Memory B cell (primary cell): ENCODE measurements at places on chromosomes 12 and 14.

GRCh38 chr12:92141591-92142121 is 4.0 kb downstream of the BTG1 start:
- DNase-seq, result no peak

DNA sequence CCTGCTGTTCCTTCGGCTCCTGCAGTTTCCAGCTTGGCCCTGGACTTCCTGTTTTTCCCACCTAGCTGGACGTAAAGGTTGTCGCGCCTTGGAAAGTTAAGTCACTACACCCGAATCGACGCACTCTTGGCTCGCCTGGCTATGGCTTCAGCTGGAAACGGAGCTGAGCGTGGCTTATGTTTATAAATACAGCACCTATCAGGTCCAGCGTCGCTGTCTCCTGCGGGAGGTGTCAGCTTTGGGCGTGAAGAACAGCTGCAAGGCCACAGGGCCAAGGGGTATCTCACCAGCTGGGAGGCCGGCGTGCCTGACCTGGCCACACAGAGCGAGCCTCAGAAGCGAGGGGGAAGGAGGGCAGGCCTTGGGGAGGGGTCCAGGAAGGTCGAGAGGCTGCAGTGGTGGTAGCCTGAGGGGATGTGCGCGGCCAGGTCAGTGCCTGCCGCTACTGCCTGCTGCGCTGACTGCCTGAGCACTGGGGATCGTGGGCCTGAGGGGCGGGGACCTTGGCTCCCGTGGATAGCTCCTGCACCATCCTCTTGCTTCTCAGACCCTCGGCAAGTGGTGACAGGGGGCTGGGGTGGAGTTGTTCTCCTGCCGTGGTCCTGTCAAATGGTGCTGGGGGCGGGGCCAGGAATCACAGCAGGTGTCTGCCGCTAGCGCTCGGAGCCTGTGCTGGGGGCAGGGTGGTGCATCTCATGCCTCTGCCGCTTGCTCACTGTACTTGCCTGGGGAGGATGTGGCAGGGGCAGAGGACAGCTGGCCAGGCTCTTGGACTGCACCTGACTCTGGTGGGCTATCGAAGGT is 12.5 kb downstream of the PACS2 start:
- DNase-seq, result no peak

GRCh38 chr12:93080994-93081809 is 152.1 kb upstream of the EEA1 start:
- DNase-seq, result no peak

- no peak for DNase-seq
Observed at GRCh38 chr14:39558525-39558924, 126.3 kb upstream of the FBXO33 start.

GRCh38 chr14:40133463-40133862 is 701.2 kb upstream of the FBXO33 start:
- DNase-seq, result no peak

DNA sequence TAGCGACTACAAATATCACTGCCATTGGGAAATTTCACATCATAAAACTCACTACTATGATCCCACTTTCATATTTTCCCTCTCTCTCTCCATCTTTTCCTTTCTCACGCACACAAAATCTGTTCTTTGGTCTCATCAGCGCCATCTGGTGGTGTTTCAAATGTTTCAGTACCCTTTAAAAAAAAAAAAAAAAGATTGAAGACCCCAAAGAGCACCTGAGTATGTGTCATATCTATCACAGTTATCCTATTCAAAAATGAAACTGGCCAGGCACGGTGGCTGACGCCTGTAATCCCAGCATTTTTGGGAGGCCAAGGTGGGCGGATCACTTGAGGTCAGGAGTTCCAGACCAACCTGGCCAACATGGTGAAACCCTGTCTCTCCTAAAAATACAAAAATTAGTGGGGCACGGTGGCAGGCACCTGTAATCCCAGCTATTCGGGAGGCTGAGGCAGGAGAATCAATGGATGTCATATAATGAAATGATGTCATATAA is 72.4 kb downstream of the TTC9 start:
- peak; percentile 56 for DNase-seq

DNA sequence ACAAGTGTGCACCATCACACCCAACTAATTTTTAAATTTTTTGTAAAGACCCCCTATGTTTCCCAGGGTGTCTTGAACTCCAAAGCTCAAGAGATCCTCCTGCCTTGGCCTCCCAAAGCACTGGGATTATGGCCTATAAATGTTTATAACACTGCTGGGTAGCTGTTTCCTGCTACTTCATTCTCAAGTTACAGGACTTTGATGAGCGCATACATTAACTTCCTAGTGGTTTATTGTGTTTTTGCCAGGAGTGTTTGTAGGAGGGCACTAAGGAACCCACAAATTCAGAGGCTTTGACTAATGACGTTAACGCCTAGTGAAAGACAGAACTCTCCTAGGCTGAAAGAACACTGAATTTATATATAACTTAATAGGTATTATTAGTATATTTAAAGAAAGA is 15.2 kb upstream of the NAA30 start:
- no peak for DNase-seq

DNA sequence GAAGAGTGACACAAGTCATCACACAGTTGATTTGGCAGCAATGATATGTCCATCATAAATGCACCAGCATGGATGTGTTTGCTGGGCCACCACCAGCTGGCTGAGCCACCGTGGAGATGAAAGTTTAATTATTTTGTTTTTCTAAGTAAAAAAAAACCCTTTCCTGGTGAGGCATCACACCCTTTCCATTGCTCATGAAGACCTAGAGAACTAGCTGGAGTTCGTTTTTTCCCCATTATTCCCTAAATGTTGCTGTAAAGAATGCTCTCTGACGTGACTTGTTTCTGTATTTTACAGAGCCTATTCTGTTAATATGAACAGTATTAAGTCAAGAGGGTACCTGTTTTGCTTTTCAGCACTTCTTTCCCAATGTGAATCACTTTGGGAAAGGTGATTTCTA is 257.9 kb downstream of the MSRB3 start:
- DNase-seq, result no peak

DNA sequence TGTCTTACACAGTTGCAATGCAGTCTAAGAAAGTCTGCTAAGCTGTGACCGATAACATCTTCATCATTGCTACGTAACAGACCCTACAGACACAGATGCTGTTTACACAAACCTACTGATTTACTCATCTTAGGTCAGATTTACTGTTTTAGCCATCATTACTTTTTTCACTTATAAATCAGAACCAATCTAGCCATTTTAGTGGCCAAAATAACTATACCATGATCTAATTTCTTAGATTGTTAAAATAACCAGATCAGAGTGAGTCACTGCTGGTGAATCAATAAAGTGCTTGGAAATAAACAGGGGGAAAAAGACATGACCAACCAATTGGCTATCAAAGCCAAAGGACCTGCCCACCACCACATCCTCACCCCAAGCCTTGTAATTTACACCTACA is 57.0 kb upstream of the FOXN3 start:
- no peak for DNase-seq

DNA sequence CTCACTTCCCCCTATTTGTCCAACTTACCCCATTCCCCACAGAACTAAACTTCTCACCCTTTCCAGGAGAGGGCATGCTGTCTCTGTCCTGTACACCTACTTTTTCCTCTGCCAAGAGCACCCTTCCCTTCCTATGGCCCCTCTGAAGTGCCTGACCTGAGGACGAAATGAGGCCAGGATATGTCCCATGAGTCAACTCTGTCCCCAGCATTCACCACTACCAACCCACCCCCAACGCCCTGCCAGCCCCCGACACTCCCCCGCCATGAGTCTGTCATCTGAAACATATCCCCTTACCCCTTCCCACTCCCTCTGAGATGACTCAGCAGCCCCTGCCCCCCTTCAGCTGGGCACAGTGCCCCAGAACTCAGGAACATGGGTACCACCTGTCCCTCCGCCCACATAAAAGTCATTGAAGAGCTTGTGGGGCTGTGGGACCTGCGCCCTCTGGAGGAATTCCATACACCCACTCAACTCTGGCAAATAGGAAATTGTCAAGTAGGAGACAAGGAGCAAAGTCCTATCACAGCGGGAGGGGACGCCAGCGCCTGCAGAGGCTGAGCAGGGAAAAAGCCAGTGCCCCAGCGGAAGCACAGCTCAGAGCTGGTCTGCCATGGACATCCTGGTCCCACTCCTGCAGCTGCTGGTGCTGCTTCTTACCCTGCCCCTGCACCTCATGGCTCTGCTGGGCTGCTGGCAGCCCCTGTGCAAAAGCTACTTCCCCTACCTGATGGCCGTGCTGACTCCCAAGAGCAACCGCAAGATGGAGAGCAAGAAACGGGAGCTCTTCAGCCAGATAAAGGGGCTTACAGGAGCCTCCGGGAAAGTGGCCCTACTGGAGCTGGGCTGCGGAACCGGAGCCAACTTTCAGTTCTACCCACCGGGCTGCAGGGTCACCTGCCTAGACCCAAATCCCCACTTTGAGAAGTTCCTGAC is 26.3 kb downstream of the ITGA7 start:
- DNase-seq, result no peak

DNA sequence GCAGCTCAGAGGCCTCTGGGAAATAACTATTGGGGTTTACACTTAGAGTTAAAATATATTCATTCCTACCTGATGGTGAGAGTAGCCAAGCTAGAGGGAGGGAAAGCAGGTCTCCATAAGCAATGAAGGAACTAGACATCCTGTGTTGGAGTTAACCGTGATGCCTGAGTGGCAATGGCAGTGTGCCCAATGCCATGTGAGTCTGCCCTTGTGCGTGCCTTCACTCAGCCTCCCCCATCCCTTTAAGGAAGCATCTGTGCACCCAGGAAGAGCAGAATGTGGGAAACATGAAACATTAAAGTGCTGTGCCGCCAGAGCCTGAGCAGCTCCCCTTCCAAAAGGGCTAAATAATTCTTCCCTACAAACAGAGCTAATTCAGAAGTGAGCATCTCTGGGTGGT is 76.3 kb downstream of the COX16 start:
- DNase-seq, result no peak

DNA sequence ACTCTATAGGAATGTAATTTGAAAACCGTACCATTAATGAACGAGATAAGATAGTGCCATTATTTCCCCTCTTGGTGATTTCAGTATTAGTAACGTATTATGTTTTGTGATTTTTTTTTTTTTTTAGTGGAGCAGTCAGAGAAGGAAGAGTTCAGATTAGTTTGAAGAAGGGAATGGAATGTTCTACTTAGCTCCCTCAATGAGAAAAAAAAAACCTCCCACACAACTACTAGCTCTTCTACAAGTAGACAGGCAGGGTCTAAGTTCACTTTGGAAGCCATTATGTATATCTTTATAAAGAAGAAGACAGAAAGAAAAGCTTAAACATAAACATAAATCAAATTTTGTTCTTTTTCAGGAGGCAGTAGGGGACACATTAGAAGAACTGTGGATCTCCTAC is 27.3 kb downstream of the PNMA1 start:
- no peak for DNase-seq

DNA sequence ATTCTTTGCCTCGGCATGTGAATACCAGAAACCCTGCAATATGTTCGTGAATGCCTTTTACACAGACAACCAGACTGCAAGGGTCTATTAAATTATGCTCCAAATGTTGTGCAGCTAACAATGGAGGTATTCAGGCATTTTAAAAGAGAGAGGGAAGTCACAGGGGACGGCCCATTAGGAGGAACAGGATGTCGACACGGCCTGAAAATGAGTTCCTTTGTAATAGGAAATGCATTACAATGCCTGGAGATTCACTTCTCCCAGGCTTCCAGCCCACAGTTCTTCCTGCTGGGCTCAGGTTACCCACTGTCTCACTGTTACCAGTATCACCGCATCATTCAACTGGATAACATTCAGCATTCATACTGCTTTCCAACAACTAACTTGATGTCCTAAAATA is 2.5 kb downstream of the DUSP6 start:
- no peak for DNase-seq

GRCh38 chr14:85319998-85320630 is 209.8 kb upstream of the FLRT2 start:
- no peak for DNase-seq

- DNase-seq, result no peak
Observed at GRCh38 chr14:105168496-105168978, at the start of gene JAG2. JAG2 (minus strand) TSS chr14:105168776; CDS start chr14:105168420, 356 bp downstream.

GRCh38 chr12:52534482-52534881 is 14.3 kb upstream of the KRT5 start:
- no peak for DNase-seq

DNA sequence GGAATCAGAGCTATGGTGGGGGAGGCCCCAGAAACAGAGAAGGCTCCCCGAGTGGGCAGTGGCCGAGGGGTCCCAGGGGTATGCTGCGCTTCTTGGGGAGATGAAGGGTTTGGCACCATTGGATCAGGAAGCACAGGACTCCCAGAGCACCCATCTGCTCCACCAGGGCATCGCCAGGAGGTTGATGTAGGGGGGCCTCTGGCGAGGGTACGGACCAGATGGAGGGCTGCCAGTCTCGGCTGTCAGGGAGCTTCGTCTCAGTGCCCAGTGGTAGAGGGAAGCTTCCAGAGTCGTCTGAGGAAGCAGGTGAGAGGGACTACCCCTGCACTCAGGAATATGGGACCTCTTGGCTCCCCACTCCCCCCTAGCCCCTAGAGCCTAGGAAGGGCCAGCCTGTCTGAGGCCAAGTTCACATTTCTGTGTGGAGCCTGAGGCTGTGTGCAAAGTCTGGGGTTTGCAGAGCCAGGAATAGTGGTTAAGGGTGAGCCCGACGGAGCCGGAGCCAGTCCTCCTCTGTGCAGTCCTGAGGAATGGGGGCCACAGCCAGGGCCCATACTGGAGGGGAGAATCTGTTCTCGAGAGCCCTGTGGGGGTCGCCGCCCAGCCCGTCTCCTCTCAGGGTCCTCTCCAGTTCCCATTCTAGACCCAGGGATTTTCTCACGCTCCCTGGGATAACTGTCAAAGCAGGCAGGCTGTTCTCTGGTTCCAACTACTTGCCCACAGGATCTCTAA is 10.2 kb downstream of the SLC48A1 start:
- DNase-seq, result no peak

GRCh38 chr12:124675881-124676713 is 108.7 kb upstream of the NCOR2 start:
- DNase-seq, result no peak

GRCh38 chr14:44910821-44911220 is 50.9 kb downstream of the KLHL28 start:
- DNase-seq, result no peak
